Gastrocnemius medialis (tissue), 4 donors: ENCODE measurements at places on chromosomes 3 and 15.

DNA sequence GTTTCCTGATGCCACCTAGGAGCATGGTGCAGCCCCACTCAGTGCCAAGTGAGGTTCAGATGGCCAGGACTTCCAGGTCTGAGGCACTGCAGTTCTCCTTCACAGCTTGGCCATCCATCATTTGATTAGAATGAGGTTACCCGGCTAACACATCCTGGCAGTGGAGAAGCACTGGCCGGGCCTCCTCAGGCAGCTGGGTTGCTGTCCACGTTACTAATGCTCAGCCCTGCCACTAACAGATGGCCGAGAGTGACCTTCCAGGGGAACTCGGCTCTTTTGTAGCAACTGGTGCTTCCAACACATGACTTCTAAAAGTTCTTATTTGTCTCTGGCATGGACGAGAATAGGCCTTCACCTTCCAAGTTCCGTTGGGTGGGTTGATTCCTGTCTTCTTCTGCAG, 204.6 kb upstream of the CFAP20DC start:
- DNase-seq: no peak

DNA sequence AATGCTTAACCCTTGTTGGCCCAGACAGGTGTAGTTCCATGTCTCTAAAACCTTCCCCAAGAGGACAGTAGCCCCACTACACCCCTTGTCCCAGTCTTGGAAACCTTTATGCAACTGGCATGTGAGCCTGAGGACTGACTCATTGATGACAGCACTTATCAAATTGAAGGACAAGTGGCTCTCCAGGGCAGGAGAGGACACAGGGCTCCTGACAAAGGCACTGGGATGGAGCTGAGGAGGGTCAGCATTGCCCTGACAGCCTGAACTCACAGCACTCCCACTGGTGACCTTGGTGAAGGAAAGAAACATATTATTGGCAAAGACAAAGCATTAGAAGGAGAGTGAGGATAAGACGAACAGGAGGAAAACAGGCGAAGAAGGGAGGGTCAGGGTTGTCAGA, 139.9 kb downstream of the EPHB1 start:
- no peak for DNase-seq

DNA sequence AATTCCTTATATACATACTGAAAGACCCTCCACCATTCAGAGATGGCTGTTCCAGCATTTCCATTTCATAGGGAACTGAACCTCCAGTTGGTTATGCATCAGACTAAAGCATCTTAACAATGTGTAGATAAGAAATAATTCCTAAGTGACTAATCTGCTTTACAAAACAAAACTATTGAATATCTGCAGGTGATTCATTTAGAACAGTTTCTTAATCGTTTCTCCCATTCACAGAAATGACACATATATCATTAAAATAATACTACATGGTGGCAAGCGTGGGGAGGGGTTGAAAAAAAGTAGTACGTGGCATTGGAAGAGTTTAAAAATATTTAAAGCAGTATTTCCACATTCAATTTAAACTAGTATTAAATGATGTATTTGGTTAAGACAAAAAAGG, 19.5 kb downstream of the COPS2 start:
- DNase-seq: no peak

- no peak for DNase-seq
Observed at GRCh38 chr3:186790261-186790981, 7.0 kb downstream of the EIF4A2 start.

DNA sequence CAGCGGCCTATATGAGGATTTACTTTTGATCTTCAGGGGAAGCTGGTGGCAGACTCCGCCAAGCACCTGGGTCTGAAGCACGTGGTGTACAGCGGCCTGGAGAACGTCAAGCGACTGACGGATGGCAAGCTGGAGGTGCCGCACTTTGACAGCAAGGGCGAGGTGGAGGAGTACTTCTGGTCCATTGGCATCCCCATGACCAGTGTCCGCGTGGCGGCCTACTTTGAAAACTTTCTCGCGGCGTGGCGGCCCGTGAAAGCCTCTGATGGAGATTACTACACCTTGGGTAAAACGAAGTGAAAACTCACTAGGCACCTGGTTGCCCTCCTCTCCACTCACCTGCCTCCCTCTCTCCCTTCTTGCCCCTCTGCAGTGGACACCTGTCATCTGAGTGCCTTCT, 33.8 kb upstream of the TRA2B start:
- DNase-seq: no peak

GRCh38 chr3:193620057-193620456, 27.0 kb downstream of the OPA1 start:
- no peak for DNase-seq
